ENCODE measurements at places on chromosomes 12 and 14.

- DNase-seq = no peak
These were observed 47.9 kb downstream of the FBXW8 start for GRCh38 chr12:116958402-116959197.

- DNase-seq = no peak
These were observed 18.3 kb upstream of the RBM19 start for GRCh38 chr12:113984464-113984863.

DNA sequence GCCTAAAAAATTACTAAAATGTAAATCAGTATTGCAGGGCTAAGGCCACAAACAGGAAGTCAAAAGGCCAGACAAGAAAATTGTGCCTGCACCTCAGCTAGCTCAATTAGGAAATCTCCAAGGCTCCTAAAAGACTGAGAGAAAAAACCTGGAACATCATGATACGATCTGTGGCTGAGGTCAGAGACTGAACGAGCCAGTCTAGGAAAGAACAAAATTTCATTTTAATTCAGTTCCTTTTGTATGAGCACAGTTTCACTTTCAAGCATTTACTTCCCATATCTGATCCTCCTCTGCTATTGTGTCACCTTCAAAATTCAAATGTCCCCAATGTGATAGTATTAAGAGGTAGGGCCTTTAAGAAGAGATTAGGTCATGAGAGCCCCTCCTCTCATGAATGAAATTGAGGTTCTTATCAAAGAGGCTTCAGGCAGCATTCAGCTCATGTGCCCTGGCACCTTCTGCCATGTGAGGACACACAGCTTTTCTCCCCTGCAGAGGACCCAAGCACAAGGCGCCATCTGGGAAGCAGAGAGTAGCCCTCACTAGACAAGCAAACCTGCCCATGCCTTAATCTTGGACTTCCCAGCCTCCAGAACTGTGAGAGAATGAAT, 14.8 kb downstream of the PRKAB1 start:
- DNase-seq = no peak

- no peak for DNase-seq
These were observed 39.0 kb upstream of the LDHB start for GRCh38 chr12:21696625-21697024.

- DNase-seq = no peak
These were observed 150.8 kb downstream of the PRKCH start for GRCh38 chr14:61472011-61472672.

Measured in T-helper 17 cell (primary cell).